T-helper 2 cell treated with Interferon-gamma antibody and Interleukin-4, amounts not matched to agents 100 ng/mL and 5 ng/mL, for 36 hours (primary cell): ENCODE measurements at places on chromosomes 3 and 15. TPM values are rescaled to one million over a fixed set of nuclear protein-coding genes. Genes with fewer than 3 reads are reported as not detected.

SLC9C1 gene
- not detected in 2 replicates for total RNA-seq

TGM4 gene
- not detected in 2 replicates for total RNA-seq

BOC gene
- total RNA-seq = 0.05 and 0.27 TPM in 2 replicates

GATM gene
- 1.3 and 1.4 TPM in 2 replicates for total RNA-seq

DCLK3 gene
- not detected in 2 replicates for total RNA-seq

PLA2G4B gene
- total RNA-seq = 8.6 and 11.1 TPM in 2 replicates

SCN11A gene
- total RNA-seq = 0.09 TPM in 1 of 2 replicates, not detected in the other
